Stimulated activated CD4-positive, alpha-beta T cell treated with anti-CD3 and anti-CD28 coated beads, Interleukin-4, amount 100 ng/mL, for 24 hours (primary cell): ENCODE measurements at places on chromosomes 2 and 18.

DNA sequence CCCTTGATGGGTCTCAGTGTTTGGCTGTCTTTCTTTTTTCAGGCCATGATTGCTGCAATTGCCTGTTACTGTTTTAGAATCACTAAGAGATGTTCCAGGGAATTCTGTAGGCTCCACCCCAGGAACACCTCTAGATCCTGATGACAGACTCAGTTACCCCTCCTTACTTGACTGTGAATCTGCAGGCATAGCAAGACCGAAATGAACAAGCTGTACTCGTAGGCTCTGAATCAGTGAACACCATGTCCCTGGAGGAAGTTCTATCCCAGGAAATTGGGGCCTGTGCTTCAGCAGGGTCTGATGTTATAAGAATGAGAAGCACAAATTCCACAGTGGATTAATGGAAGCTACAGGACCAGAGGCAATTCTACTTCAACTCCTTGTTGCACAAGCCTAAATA lies 148.6 kb downstream of the COPS8 start:
- no peak for DNase-seq

DNA sequence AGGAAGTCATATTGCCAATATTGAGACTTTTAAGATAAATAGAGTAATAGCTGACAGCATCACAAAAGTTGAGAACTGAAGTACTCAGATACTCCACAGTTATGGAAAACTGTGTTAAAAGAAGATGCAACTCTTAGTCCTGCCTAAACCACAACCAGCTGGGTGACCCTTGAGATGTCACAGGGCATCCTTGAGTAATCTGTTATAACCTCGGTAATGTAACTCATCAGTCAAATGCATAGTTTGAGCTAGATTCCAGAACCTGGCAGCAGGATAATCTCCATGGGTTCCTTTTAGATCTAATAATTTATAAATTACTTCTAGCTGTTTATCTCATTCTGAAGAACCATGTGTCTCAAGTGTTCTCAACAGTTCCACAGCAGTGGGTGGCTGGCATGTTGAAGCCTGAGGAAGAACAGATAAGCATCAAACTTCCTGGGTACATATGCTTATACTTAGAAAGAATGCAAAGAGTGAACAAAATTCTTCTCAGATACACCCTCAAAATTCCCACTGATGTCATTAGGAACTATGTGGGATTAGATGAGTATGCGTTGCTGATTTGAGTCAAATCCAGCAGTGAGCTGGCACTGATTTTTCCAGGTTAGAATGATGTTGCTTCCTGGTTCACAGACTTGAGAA lies 304.1 kb upstream of the ERBB4 start:
- DNase-seq = no peak

DNA sequence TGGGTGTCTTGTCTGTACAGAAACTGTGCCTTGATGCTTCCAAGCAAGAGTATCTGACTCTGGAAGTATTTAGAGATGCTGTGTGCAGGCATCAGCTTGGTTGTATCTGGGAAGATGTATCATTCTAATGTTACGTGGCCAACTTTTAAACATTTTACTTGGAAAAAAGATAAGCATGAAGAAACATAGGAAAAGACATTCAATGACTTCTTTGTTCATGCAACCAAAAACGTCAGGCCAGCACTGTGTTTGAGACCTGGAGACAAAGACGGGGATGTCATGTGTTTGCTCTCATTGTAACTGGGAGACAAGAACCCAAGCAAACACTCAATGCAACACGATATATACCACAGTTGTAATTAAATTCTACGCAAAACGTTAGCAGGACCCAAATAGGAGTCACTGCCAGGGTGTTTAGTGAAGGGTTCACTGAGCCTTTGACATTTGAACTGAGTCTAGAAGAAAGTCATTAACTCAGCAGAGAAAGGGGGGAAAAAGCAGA lies 8.9 kb upstream of the SESTD1 start:
- DNase-seq = no peak

DNA sequence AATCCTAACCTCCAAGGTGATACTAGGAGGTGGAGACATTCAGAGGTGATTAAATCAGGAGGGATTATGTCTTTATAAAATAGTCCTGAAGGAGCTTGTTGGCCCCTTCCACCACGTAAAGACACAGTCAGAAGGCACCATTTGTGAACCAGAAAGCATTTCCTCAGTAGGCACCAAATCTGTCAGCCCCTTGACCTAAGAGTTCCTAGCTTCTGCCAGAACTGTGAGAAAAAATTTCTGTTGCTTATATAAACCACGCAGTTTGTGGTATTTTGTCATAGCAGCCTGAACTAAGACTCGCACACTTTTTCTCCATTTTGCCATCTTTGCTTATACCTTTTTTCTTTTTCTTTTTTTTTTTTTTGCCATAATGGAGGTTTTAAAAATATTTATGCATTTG lies 18.6 kb upstream of the NARS1 start:
- no peak for DNase-seq

DNA sequence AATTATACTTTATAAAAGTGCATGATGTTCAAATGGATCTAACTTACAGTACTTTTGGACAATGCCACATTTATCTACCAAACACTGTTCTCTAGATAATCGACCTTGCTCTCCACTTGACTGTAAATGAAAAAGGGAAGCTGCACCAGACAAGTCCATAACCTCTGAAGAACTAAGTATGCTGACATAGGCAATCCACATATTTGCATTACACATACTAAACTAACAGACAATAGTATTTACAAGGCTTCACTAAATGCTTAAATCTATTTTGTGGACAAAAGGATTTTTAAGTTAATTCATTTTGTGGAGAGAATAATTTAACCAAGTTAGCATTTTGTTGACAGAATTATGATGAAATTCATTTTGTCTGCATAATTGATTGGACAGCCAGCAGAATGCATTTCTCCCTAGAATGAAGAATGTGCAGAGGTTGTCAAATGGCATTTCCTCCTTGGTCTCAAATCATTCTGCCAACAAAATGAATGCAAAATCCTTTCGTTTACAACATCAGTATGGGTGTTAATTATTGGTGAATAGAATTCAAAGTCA lies 520.9 kb downstream of the CPS1 start:
- no peak for DNase-seq

- no peak for DNase-seq
These were observed 112.0 kb upstream of the PNPT1 start for GRCh38 chr2:55805686-55806085.

GRCh38 chr18:33761363-33761762 lies 183.3 kb downstream of the ASXL3 start:
- no peak for DNase-seq
